ENCODE measurements at places on chromosomes 12 and 14. TPM values are rescaled to one million over a fixed set of nuclear protein-coding genes. Genes with fewer than 3 reads are reported as not detected.

GRCh38 chr12:114732426-114733030 is 48.6 kb upstream of the TBX3 start:
- DNase-seq, result no peak

GRCh38 chr12:98295681-98296080 is 219.7 kb upstream of the TMPO start:
- no peak for DNase-seq

GRCh38 chr12:15495746-15496145 is 173.4 kb downstream of the PTPRO start:
- no peak for DNase-seq

GRCh38 chr12:54829511-54829910 is 24.8 kb upstream of the MUCL1 start:
- no peak for DNase-seq

DNA sequence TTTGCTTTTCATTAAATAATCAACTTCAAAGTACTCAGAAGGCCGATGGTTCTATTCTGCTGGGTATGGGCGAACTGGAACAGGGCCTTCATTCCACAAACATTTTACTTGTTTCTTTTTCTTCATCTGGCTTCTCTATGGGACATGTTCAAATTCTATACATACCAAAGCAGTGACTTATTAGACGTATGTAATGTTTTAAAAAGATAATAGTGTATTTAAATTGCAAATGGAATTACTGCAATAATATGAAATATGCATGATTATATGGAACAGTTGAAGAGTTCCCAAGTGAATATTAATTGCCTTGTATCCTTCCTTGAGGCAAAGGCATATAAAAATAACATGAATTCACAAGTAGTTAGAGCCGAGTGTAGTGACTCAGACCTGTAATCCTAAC is 75.5 kb downstream of the FAR2 start:
- no peak for DNase-seq

- peak; percentile 80 for DNase-seq
Measured at GRCh38 chr12:49054524-49054923, 6.1 kb downstream of the KMT2D start.

GRCh38 chr14:21475767-21476522 is 814 bp downstream of the RAB2B start:
- DNase-seq, result no peak

- DNase-seq, result no peak
Measured at GRCh38 chr12:31485571-31485970, 105.4 kb downstream of the DENND5B start.

GRCh38 chr14:99671235-99672224 is 12.6 kb upstream of the CYP46A1 start:
- peak; percentile 51 for DNase-seq

DNA sequence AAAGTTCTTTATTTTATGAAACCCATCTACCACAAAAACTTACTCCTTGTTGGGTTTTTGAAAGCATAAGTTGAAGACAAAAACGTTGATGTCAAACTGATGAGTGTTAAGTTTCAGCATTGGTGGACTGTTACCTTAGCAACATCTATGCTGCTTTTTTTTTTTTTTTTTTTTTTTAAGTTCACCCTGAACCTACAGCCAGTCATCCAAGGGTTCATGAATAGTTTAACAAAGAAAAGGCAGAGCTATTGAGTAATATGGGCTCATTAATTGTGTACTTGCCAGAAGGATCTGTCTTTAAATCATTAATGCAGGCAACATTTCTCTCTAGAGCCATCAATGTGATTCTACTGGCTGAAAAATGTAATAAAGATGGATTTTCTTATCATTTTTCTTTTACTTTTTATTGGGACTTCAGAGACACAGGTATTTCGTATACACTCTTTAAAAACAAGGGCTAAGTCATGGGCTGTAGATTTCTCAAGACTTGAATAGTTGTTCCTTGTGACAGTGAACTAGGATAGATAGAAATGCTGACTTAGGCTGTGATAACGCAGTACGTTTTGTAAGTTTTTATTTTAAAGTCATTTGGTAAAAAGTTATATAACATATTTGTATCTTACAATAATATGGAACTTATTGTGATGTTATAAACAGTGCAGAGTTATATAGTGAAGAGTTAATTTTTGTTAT is at the start of gene PTPRQ:
Gene PTPRQ, plus strand, starts transcription at position 262 of the 693 bp plus-strand sequence. Its CDS starts 111 bp downstream, at position 373.
- DNase-seq, result no peak

DNA sequence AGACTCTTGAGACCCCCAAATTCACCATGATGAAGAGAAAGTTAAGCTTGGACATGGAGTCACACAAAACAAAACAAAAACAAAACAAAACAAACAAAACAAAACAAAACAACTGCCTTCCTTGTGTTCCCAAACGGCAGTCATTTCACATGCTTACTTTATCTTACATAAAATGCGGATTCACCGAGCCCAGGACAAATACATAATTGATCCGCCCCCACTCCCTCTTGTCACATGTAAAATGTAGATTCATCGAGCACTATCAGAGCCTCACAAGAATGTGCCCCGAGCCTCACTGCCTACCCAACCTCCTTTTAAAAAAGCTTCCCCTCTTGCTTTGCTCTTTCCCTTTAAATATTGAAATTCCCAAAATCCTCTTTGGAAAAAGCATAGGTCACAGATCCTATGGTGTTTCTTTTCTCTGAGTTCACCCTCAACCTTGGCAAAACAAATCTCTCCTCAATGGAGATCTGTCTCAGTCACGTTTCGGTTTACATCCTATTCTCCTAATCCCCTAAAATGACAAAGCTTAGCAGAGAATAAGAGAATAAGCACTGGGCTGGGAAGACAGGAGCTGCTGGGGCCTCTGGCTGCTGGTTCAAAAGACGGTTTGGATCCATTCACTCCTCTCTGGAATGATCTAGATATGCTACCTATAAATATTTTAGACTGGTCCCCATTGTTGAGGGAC is 83.7 kb downstream of the NINJ2 start:
- no peak for DNase-seq

GRCh38 chr12:25526778-25527177 is 26.3 kb downstream of the LMNTD1 start:
- DNase-seq, result no peak

- no peak for DNase-seq
Measured at GRCh38 chr12:10741845-10742244, 18.7 kb upstream of the YBX3 start.

- no peak for DNase-seq
Measured at GRCh38 chr12:66232263-66232662, 43.2 kb downstream of the IRAK3 start.

GRCh38 chr14:22606380-22606779 is 8.3 kb downstream of the ABHD4 start:
- DNase-seq, result no peak

DNA sequence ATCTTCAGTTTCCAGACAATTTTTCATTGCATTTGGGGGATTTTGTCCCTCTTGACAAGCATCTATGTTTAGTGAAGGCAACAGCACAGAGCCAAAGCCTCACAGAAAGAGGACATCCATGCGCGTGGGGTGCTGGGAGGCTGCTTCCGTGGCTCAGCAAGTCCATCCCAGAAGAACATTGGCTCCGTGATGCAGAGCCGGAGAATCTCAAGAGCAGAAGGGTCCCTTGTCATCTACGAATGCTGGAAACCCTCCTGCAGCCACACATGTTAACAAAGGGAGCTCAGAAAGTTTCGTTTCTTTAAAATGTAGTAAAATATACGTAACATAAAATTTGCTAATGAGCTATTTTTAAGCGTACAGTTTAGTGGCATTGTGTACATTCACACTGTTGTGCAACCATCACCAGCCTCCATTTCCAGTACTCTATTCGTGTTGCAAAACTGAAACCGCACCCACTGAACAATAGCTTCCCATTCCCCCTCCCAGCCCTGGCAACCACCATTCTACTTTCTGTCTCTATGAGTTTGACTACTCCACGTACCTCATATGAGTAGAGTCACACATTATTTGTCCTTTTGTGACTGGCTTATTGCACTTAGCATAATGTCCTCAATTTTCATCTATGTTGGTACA is 185.9 kb downstream of the TTC7B start:
- DNase-seq, result no peak

DNA sequence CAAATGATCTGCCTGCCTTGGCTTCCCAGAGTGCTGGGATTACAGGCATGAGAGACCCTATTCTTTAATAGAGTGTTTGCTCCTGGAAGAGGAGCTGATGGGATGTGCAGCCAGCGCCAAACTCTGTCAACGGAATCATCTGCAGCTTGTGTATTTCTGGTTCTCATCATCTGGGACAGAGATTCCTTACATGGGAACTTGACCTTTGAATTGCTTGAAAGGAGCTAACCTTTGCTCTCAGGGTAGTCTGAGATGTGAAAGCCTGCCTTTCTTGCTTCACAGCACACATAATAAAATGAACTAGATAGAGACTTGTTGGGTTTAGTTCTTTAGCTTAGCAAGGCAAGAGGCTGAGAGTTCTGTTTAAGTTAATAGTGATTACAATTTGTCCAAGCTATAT is 120.0 kb downstream of the OTOGL start:
- no peak for DNase-seq

DNA sequence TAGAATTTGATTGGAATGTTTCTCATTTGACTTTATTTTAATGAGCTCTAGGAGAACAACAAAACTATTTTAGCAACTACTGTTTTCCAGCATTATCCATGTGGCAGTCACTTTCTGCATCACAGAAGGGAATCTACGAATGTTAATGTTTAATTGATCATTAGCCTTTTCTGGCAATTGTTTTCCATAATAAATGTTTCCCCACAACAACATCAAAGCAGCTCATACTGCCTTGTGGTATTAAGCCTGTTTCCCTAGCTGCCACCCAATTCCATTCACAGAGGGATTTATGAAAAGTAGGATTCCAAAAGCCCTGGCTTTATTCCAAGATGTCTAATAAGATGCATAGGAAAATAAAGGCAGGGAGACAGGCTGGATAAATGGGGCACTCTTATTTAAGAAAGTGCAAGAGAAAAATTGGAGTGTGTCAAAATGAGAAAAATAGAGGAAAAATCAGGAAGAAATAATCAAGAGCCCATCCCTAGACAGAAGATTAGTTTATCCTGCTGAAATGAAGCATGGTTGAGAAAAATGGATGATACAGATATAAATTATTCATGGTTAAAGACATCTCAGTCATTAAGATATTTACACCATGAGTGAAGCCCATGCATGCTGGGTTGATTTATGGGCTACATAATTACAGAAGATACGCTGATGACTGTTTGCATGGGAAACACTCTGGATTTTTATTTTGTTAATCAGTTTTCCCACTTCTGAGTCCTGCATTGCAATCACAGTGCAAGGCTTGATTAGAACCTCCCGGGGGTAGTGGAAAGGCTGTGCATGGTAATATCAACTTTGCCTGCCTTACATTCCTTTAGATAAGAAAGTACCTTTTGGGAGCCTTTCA is 180.3 kb downstream of the HELB start:
- no peak for DNase-seq

DNA sequence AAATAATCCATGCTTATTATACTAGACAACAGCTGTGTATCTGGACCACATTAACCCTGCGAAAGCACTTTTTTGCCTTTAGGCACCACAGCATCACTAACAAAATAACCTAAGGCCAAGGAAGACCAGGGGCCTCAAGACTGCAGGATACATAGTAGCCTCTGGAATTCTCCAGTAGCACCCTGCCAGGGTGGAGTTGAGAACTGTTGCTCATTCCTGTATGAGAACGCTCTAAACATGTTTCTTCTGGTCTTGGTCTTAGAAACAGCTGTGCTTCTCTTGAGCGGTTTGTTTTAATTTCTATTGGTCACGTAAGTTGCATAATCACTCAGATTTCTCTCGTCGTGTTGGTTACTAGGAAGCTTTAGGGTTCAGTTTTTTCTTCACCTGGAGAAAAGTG is 7.9 kb downstream of the B4GALNT3 start:
- no peak for DNase-seq

- no peak for DNase-seq
Measured at GRCh38 chr12:25840678-25841465, 117.6 kb upstream of the RASSF8 start.

DNA sequence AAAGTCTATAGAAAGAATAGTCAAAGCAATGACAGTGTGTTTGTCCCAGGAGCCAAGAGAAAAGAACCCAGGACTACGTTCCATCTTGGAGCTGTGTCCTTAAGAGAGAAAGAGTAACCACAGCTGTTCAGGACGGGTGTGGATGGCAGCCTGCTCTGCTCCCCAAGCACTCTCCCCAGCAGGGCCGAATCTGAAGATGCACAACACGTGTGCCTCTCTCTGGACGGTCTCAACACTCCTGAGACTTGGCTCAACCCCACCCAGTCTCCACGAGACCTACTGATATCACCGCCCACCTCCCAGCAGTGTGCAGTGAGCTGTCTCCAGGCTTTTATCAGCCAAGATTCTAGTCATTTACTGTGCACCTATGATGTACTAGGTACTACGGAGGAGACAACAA is 27.3 kb upstream of the ANO2 start:
- no peak for DNase-seq

DNA sequence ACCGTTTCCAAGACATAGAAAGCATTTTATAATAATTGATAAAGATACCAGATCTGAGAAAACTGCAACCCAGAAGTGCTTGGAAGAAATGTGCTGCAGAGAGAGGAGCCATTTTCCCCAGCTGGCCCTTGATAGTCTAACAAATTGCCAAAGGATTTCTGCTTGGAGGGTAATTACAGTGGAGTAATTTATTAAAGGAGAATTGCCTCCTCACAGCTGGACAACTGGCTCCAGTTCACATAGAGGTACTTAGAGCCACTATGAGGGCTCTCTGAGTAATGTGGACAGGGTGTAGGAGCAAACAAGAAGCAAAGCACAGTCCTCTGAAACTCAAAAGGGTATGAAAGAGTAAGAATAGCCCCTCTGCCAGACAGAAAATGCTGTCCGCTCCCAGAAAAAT is 335.6 kb downstream of the SYT1 start:
- no peak for DNase-seq

DNA sequence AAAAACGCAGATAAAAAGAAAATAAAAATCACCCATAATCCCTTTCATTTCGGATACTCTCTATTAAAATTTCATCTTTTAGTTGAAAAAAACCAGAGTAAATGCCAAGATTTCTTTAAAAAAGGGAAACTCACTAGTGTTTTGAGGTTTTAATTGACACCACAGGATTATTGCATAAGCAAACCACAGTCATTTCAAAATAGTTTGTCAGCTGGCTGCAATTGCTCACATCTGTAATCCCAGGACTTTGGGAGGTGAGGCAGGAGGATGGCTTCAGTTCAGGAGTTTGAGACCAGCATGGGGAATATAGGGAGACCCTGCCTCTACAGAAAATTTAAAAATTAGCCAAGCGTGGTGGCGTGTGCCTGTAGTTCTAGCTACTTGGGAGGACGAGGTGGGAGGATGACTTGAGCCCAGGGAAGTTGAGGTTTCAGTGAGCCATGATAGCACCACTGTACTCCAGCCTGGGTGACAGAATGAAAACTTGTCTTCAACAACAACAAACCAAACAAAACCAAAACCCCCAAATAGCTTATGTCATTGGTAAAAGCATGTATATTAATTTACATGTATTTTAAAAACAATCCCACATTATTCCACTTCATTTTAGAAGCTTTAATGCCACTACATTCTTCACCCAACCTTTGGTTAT is 48.8 kb downstream of the SYNE2 start:
- DNase-seq, result no peak

The GARIN6 gene
- total RNA-seq, result not detected

The TEX52 gene
- not detected for total RNA-seq

The ITPR2 gene
- total RNA-seq, result 40.3 TPM

The OR6C4 gene
- total RNA-seq, result not detected

The RBP5 gene
- 5.1 TPM for total RNA-seq

The REM2 gene
- 0.43 TPM for total RNA-seq

The CLECL1 gene
- not detected for total RNA-seq

The TMEM30B gene
- total RNA-seq, result 50.2 TPM

The CNTN1 gene
- 20.4 TPM for total RNA-seq

The VIPAS39 gene
- 15.7 TPM for total RNA-seq

The SETD1B gene
- total RNA-seq, result 20.2 TPM

Measured in posterior vena cava (tissue), 2 donors.